ENCODE measurements at places on chromosomes 4 and X. TPM values are rescaled to one million over a fixed set of nuclear protein-coding genes. Genes with fewer than 3 reads are reported as not detected.

DNA sequence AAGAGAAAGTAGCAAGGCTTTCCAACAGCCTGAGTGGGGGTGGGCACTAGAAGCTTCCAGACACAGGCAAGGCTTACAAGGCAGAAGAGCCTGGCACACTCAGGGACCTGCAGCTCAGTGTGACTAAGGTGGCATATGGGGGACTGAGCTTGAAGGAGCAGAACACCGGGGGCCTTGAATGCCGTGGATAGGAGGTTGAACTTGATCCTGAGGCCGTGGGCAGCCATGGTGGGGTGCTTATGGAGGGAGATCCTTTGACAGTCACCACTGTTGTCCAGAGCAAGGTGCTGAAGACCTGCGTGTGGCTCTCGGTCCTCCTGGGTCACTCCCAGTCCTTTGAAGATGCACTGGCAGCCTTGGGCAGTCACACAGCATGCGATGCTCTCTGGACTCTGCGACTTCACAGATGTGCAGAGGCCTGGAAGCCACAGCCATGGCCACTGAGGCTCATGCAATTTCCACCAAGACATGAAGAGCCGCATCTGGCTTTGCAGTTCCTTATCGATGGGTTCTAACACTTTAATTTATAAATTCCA lies 18.3 kb downstream of the C4orf50 start:
- DNase-seq, result no peak
- H3K27ac ChIP-seq, result no peak overlapping the region

Gene SSX4
- not detected for total RNA-seq

DNA sequence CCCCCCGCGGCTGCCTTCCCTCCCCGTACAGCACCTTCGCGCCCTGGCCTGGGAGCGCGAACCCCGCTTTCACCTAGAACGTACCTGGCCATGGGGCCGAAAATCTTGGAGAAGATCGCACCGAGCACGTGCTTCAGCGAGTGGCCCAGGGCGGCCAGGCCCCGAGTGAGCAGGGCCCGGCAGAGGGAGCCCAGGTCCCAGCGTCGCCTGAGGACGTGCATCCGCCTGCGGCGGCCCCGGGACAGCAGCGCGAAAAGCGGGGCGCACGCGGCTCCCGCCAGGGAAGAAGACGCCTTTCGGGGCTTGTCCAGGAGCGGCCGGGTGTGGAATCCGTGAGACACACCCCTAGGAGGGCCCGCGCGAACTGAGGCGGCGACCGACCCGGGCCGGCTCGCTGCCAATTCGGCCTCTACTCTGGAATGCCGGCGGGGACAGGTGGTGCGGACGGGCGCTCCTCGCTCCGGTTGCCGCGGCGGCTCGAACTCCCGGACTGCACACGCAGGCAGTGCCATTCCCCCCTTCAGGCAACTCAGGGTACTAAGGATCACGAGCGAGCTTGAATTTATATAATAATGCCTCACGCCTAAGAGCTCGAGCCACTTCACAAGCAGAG lies at the start of gene HS6ST2:
Gene HS6ST2, minus strand, starts transcription at position 539 of the 613 bp plus-strand sequence.
- DNase-seq, result peak; percentile 15
- H3K4me1 ChIP-seq, result no peaks in the 10 kb centered on the region
- H3K27me3 ChIP-seq, result peaks cover 69% of the 10 kb centered on the region
- peak within 1 kb of the TSS; percentile 64 for H3K4me3 ChIP-seq

GRCh38 chr4:22014222-22014741 lies 65.7 kb upstream of the KCNIP4 start:
- no peaks in the 10 kb centered on the region for H3K36me3 ChIP-seq
- no peak overlapping the region for H3K4me3 ChIP-seq
- H3K27me3 ChIP-seq, result no peaks in the 10 kb centered on the region
- H3K27ac ChIP-seq, result no peak overlapping the region
- H3K4me1 ChIP-seq, result no peaks in the 10 kb centered on the region

DNA sequence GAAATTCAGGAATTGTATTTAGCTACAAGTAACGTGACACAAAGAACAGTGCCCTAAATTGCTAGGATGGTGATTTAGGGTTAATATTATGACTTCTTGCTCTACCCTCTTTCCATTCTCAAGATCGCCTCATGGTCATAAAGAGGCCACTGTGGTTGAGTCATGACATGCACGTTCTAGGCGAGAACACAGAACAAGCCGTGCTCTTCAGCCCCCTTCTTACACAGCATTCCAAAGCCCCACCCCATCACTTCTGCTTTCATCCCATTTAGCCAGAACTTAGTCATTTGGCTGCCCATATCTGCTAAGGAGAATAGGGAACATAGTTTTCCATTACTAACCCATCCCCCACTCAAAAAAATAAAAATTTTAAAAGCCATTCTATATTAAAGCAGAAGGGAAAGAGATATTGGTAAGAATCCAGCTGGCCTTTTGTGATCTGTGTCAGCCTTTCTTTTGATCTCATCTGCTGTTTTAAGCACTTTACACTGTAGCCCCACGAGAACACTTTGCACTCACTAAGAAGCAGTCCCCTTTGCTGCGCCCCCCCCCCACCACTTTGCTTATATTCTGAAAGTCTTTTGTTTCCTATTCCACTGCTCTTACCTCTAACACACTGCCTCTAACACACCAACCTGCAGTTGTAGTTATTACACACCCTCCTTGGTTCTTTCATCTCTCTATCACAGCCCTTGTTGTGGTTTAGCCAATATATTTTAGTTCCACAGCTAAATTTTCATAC lies 28.4 kb downstream of the NPNT start:
- no peaks in the 10 kb centered on the region for H3K4me1 ChIP-seq
- no peak overlapping the region for H3K27ac ChIP-seq
- no peaks in the 10 kb centered on the region for H3K27me3 ChIP-seq
- DNase-seq, result no peak
- no peak overlapping the region for H3K4me3 ChIP-seq

DNA sequence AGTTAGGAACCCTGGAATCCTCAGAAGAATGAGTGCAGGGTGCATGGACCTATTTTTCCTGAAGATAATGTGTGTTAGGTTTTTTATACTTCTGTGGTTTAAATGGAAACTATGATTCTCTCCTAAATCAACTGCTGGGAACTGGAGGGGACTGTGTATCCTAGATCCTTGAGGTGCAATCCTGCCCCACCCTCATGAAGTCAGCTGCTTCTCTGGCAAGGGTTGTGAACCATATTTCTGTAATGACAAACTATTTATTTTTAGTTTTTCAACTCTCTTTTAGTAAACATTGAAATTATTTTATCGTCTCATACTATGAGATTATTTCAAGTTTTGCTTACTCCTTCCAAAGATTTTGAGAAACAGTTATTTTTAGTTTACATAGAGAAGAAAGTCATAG lies 25.8 kb upstream of the VEGFC start:
- H3K27me3 ChIP-seq, result no peaks in the 10 kb centered on the region
- no peaks in the 10 kb centered on the region for H3K36me3 ChIP-seq
- no peaks in the 10 kb centered on the region for H3K4me1 ChIP-seq
- H3K4me3 ChIP-seq, result no peak overlapping the region
- no peak overlapping the region for H3K27ac ChIP-seq

- H3K27ac ChIP-seq, result no peak overlapping the region
- DNase-seq, result no peak
- H3K4me3 ChIP-seq, result no peak overlapping the region
- H3K36me3 ChIP-seq, result peaks cover 8% of the 10 kb centered on the region
- peaks cover 3% of the 10 kb centered on the region for H3K27me3 ChIP-seq
These were observed 330.2 kb downstream of the PTTG2 start for GRCh38 chr4:38290366-38290765.

DNA sequence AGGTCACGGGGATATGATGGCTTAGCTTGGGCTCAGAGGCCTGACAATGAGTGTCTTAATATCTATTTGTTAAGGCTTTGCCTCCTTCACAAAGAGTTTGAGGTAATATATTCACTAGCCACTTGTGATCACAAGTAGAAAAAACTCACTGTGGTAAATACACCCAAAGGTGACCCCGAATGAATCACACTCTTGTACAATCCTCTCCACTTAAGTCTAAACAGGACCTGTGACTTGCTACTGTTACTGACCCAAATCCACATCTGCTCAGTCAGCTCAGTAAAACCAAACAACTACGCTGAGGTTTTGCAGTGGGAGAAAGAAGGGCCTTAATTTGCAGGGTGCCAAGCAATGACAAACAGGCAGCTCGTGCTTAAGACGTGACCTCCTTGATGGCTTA lies 223.8 kb upstream of the MAGEC2 start:
- DNase-seq, result no peak
- no peaks in the 10 kb centered on the region for H3K4me1 ChIP-seq
- no peak overlapping the region for H3K27ac ChIP-seq
- H3K27me3 ChIP-seq, result peaks cover 15% of the 10 kb centered on the region
- H3K36me3 ChIP-seq, result peaks cover 1% of the 10 kb centered on the region
- H3K4me3 ChIP-seq, result no peak overlapping the region

Gene IL21
- total RNA-seq, result 26.0 TPM

DNA sequence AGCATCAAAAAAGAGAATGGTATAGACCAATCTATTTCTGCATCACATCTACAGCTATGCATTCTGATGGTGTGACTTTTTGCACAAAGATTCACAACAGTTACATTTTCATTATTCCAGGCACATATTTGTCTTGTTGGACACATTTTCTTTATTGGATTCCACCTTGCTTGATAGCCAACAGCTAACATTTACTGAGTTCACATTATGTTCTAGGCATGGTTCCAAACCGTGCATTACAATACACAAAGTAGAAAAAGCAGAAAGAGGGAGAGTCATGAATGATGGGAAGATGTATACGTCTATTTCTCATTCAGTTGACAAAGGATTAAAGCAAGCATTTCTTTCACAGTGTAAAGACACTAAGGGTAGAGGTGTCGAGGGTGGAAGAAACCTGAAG lies 22.9 kb upstream of the CLGN start:
- H3K27ac ChIP-seq, result no peak overlapping the region
- no peak for DNase-seq
- H3K4me3 ChIP-seq, result no peak overlapping the region
- H3K36me3 ChIP-seq, result no peaks in the 10 kb centered on the region

- no peaks in the 10 kb centered on the region for H3K27me3 ChIP-seq
- no peak overlapping the region for H3K27ac ChIP-seq
- no peaks in the 10 kb centered on the region for H3K4me1 ChIP-seq
- no peak for DNase-seq
- no peaks in the 10 kb centered on the region for H3K36me3 ChIP-seq
These were observed 91.5 kb downstream of the HTR2C start for GRCh38 chrX:114675365-114675764.

DNA sequence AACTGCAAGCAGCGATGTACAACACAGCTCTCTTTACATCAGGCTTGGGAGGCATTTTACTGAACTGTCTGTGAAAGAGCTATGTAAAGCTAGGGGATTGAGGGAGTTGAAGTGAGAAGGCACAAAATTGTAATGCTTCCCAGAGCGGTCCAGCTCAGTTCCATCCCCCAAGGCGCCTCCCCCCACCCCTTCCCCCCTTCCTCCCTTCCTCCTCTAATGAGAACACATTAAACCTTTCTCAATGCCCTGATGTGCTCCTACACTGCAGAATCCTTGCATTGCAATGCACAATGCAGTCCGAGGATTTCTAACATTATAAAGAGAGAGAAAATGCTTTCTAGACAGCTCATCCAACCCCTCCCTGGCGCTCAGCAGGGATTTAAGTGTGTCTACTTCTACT lies 73.9 kb downstream of the CXXC4 start:
- H3K27ac ChIP-seq, result no peak overlapping the region
- H3K36me3 ChIP-seq, result no peaks in the 10 kb centered on the region
- no peak overlapping the region for H3K4me3 ChIP-seq
- no peaks in the 10 kb centered on the region for H3K27me3 ChIP-seq

Gene PNCK
- 0.50 TPM for total RNA-seq

DNA sequence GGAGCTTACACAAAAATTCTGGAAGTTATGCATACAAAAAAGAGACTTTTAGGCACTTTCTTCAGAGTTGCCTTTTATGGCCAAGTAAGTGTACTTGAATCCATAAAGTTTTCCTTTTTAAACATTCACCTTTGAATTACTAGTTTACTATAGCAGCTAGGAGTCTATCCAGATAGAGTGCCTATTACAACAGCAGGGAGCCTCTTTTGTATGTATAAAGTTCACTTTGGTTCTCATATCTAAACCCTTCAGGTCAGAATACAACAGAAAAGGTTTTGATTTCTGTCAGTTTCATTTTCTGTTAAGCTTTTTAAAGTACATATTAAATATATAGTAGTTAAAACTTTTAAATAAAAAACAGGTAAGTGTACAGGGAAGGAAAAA lies 51.4 kb upstream of the IL13RA1 start:
- no peaks in the 10 kb centered on the region for H3K4me1 ChIP-seq
- no peaks in the 10 kb centered on the region for H3K36me3 ChIP-seq
- peak overlapping the region; percentile 42 for H3K27ac ChIP-seq

Gene EMCN
- total RNA-seq, result not detected

Gene ERCC6L
- total RNA-seq, result 6.5 TPM

Measured in activated T-cell treated with anti-CD3 and anti-CD28 coated beads, Interleukin-2, amount 50 U/mL, for 72 hours (primary cell).